Tibial nerve (tissue), 4 donors: ENCODE measurements at places on chromosomes 7 and 10. TPM values are rescaled to one million over a fixed set of nuclear protein-coding genes. Genes with fewer than 3 reads are reported as not detected.

- DNase-seq, result no peak
These were observed 97.8 kb downstream of the CHST15 start for GRCh38 chr10:123995461-123996131.

DNA sequence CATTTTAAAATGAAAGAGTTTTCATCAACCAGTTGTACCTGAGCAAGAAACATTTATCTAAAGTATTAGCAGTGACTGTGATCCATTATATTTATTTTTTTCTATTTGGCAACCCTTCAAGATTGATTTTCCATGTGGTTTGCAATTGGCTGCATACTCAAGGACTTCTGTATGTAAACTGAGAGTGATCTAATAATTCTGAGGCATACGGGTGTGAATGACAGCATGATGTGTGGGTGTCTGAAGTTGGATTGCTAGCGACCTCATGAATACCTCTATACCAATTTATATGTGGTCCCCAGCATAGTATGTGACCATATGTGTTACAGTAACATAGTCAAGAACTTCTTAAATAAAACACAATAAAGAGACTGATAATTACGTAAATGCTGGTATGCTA is 8.2 kb upstream of the MPP7 start:
- DNase-seq, result no peak

GRCh38 chr10:131936736-131937135 is 35.9 kb downstream of the PPP2R2D start:
- no peak for DNase-seq

DNA sequence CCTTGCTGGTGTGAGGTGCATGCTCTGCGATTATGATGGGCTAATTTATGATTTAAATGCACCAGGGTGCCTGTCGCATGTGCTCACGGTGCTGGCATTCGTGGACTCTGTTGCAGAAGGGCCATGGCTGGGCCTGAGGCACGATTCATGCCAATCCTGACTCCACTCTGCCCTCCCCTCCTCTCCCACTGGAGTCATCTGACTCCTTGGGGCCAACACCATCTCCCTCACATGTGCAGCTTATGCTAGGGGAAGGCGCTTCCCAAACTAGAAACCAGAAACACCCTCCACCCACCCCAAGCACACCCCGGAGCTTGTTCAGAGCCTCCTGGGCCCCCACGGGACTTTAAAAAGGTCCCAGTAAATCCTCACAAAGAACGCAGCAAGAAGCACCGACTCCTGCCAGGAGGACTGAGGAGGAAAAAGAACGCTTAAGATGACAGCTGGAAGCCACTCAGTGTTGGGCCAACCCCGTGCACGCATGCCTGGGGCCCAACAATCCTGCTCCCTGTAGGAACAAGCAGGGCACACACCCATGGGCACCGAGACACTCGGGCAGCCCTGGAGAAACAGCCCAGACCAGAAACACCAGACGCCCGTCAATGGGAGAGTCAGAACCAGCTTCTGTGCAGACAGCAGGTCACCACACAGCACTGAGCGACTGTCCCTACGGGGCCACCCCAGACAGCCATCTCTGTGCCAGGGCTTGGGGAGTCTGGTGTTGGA is 14.1 kb downstream of the BRI3 start:
- DNase-seq, result no peak

Gene RARRES2
- 373 TPM for total RNA-seq

GRCh38 chr10:1406132-1406966 is 331.0 kb downstream of the ADARB2 start:
- DNase-seq, result no peak

Gene GPR15LG
- total RNA-seq, result not detected

Gene ADCY1
- total RNA-seq, result 4.3 TPM

Gene LIPF
- not detected for total RNA-seq

GRCh38 chr7:4163565-4164203 is 518.4 kb upstream of the FOXK1 start:
- DNase-seq, result no peak

Gene TMEM176A
- 21.8 TPM for total RNA-seq

Gene SMKR1
- not detected for total RNA-seq

DNA sequence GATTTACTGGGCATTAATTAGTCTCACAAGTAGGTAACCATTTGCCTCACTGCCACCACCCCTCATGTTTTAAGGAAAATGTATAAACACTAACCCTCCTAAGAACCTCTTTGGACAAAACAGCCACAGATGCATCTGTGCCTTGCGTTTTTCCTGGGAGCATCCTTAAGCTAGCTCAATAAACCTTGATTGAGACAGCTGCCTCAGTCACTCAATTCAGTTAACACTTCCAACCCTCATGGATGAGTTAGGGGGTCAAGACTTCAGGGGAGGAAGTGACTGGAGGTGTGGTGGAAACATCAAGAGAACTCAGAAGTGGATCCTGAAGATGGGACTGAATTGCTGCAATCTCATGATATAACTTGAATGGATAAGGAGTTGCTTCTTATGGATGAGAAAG is 31.5 kb downstream of the CUL2 start:
- DNase-seq, result no peak

DNA sequence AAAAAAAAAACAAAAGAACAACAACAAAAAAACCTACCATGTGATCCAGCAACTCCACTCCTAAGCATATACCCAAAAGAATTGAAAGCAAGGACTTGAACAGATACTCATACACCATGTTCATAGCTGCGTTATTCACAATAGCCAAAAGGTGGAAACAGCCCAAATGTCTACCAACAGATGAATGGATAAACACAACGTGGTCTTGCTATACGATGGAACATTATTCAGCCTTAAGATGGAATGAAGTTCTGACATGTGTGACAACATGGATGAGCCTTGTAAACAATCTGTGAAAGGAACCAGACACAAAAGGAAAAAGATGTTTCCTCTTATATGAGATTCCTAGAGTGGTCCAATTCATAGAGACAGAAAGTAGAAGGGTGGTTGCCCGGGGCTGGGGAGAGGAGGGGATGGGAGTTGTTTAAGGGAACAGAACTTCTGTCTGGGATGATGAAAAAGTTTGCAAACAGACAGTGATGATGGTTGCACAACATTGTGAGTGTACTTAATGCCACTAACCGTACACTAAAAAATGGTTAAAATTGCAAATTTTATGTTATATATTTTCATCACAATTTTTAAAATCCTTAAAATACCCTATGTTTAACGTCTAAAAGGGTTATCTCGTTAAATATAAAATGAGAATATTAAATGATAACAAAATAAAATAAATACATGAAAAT is 11.6 kb downstream of the CLEC2L start:
- no peak for DNase-seq

Gene SEMA3D
- 4.8 TPM for total RNA-seq

DNA sequence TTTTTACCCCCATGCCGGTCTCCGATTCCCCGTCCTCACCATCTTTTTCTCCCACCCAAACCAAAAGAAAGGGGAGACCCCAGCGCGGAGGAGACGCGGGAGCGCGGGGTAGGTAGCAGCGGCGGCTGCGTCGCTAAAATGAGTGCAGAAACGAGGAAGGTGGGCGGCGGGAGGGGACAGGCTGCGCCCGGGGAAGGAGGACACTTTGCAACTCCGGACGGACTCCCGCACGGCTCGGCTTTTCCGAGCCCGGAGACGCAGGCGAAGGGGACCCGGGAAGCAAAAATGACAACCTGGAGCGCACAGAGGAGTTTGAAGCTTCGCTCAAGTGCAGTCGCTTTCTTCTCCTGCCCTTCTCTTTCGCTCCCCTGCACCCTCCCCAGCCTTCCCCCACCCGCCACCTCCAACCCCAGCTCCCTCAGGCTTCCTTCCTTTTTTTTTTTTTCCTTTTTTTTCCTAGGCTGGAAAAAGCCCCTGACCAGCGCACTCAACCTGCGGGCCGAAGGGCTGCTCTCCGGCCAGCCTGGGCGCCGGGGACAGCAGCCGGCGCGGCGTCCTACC is 453 bp downstream of the SFMBT2 start:
- no peak for DNase-seq

GRCh38 chr10:110269374-110270318 is 35.1 kb downstream of the SMNDC1 start:
- peak; percentile 44 for DNase-seq

- DNase-seq, result no peak
These were observed 64.4 kb downstream of the STK17A start for GRCh38 chr7:43647339-43647672.

- DNase-seq, result no peak
These were observed 9.2 kb upstream of the DDIT4 start for GRCh38 chr10:72264536-72264935.

Gene NDUFB2
- total RNA-seq, result 288 TPM

Gene ARL5B
- total RNA-seq, result 11.1 TPM

Gene CYP3A5
- 42.9 TPM for total RNA-seq

Gene NODAL
- total RNA-seq, result not detected

DNA sequence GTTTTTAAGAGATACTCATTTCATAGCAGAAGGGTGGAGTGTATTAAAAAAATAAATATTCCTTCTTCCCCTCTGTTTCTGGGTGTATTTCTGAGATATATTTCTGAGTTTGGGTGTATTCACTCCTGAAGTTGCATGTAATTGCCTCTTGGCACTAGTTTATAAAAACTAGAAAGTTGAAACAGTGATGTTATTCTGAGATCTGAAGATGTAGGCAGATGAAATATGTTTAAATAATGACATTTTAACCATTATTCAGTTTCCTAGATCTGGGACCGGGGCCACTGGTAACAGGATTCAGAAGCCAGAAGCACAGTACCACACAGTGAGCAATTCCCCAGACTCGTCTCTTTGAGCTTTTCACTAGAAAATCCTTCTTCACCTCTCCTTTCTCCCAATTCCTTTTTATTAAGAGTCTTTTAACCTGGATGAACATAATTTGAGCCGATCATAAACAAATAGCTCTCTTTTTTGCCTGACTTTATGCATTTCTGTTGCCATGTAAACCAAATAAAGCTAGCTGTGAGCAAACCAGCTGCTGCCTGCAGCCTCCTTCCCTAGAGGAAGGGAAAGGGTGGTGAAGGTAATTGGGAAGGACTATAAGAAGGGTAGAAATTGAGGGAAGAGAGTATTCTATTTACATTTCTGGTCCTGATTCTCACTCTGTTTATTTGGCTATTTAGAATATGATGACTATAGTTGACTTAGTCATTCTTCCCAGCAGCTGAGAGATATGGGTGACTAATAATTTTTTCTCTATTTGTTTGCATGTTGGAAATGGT is 101.8 kb upstream of the STRIP2 start:
- no peak for DNase-seq

GRCh38 chr7:105602325-105603305 is 21.3 kb upstream of the EFCAB10 start:
- no peak for DNase-seq

Gene SFTPA1
- not detected for total RNA-seq

GRCh38 chr10:5555881-5556280 is 31.1 kb downstream of the CALML3 start:
- no peak for DNase-seq

GRCh38 chr7:128407751-128408708 is 1.8 kb downstream of the IMPDH1 start:
- DNase-seq, result no peak

DNA sequence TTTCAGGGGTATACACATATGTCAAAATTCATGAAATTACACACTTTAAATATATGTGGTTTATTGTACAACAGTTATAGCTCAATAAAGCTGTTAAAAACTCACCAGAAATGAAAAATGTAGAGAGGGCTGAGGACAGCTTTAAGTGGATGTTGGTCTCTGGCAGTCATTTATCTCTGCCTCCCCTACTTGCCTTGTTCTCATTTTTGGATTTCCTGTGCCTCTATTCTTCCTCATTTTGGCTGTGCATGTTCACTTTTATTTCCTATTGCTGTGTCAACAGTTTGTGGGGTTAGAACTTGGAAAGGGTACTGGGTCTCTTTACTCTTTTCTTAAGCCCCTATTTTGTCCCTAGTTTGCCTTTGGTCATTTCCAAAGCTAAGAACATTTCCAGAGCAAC is 18.6 kb upstream of the MEST start:
- DNase-seq, result no peak

DNA sequence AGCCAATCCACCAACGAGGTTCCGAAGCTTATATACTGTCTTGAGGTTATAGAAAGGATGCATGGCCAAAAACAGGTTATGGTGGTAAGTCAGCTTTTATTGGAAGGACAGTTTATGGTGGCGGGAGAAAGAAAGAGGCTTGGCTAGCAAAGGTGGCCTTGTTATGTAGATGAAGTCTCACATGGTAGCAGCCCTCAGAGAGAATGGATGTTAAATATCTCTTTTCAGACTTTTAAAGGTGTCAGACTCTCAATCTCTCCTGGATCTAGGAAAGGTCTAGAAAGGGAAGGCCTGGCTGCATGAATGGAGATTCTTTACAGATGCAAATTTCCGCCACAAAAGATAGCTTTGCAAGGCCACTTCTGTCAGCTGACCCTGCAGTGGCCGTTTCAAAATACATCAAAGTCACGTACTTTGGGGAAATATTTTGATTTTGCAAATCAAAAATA is 333.8 kb downstream of the GALNT17 start:
- no peak for DNase-seq

Gene SRRM3
- total RNA-seq, result 2.1 TPM

DNA sequence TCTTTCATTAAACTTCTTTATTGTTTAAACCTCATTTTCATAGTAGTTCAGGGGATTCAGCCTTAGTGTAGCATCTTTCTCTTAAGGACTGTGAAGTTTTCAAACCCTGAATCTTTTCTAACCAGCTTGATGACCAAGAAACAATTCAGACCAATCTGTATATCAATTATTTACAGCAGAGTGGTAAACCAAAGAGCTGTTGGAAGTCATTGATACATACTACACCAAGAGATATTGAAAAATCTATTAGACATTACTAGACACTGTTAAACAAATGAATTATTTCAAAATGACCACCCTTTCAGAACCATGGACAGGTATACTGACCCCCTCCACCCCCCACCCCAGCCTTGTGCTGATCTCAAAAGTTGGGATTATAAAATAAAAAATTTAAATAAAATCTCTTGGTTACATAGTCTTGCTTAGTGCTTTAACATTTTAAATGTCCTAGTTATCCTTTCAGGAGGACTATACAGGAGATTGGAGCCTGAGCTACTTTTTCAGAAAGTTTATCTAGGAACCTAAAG is 143.9 kb upstream of the LSM8 start:
- no peak for DNase-seq

Gene ZNF804B
- not detected for total RNA-seq

DNA sequence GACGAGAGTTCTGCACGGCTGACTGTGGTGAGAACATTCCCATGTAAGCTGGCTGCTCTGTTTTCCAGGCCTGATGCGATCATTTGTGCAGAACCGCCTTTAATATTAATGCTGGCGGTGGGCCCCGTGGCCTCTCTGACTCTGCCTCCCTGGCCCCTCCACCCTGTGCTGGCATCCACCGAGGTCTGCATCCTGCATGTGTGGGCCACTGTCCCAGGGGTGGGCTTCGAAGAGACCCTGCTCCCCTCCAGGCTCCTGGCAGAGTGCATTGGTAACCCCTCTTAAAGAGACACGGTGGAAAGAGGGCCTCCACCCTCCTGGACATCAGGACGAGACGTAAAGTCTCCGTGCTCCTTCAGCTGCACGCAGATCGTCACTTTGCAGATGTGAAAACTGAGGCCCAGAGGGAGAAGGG is 67.3 kb upstream of the FAM20C start:
- no peak for DNase-seq
